ENCODE measurements at places on chromosomes 16 and 17.

- no peak for DNase-seq
Observed at GRCh38 chr17:34071886-34072420, 183.1 kb upstream of the CCL2 start.

- no peak for DNase-seq
Observed at GRCh38 chr17:59439741-59440211, 108.3 kb downstream of the YPEL2 start.

- DNase-seq = no peak
Observed at GRCh38 chr16:16001596-16002255, 52.3 kb downstream of the ABCC1 start.

DNA sequence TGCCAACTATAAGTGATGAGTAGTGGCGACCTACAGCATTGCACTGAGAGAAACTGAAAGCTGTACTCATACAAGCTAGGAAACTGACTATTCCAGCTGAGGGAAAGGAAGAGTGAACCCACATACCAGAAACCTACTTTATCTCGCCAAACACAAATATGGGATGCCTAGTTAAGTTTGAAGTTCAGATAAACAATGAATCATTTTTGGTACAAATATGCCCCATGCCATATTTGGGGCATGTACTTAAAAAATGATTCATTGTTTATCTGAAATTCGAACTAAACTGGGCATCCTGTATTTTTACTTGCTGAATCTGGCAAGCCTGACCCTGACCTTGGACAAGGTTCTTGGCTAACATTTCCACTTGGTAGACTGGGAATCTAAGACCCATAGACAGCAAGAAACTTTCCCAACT, 527.8 kb upstream of the PSMD7 start:
- DNase-seq = no peak

DNA sequence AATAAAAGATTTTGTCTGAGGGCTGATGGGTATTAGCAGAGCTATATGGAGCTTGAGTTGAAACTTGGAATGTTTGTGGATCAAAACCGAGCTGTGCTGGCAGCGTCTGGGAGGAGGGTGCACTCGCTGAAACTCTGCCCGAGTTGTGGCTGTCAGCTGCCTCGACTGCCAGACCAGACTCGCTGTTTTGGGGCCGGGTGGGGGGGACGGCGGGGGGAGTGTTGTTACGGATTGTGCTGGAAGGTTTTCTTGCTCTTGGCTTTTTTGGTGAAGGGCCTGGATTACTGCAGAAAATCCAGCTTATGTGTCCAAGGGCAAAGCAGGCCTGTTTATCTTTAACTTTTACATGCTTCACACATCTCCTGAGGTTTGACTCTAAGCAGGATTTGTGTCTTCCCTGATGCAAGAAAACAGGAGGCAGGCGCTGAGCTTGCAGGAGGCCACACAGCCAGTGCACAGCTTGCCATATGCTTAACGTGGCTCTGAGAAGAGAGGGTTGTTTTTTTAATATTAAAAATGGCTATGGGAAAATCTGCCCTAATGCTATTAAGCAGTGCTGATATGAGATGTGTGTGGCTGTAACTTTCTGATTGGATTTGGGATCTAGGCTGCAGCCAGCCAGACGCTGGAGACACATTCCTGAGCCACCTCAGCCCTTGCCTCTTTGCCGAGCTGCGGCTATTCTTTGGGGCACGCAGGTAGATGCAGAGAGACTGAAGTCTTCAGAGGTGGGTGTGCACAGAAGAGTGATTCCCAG, 20.5 kb upstream of the RPTOR start:
- no peak for DNase-seq

DNA sequence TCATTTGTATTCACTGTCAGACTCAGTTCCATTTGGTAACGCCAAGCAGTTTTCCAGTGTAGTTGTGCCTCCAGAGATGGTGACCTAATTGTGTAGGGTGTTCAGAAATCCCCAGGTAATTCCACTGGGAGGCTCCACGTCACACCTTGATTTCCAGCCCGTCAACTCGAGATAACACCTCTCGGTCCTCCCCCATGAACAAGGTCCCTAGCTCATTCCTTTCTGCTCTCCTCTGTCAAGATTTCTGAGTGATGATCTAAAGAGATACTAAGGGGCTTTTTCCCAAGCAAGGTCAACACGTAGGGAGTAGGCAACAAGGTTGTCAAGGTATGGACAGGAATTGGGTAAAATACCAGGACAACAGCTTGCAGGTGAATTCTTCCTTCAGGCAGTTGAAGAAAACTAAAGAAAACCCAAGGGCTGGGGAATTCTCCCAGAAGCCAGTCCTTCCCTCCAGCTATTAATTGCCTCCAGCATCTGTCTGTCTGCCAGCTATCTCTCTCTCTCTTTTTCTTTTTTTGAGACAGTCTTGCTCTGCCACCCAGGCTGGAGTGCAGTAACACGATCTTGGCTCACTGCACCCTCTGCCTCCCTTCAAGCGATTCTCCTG, 31.4 kb downstream of the GPRC5B start:
- DNase-seq = no peak
